ENCODE measurements at places on chromosomes 3 and 15.

DNA sequence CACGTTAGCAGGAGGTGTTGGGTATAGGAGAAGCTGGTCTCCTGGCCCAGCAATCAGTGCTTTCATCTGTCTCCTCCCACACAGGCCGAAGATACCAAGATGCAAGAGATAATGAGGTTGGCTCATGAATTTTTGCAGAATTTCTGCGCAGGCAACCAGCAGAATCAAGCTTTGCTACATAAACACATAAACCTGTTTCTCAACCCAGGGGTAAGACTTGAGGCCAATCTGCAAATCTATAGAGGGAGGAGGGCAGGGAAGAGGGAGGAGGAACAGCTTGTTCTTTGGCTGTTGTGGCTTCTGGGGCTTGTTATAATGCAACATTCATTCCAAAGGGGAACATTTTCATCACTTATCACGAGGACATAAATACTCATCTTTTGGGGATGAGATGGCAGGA, 195.3 kb downstream of the ITPR1 start:
- no peak for DNase-seq

GRCh38 chr3:149969110-149969939, 1.4 kb downstream of the PFN2 start:
- no peak for DNase-seq

DNA sequence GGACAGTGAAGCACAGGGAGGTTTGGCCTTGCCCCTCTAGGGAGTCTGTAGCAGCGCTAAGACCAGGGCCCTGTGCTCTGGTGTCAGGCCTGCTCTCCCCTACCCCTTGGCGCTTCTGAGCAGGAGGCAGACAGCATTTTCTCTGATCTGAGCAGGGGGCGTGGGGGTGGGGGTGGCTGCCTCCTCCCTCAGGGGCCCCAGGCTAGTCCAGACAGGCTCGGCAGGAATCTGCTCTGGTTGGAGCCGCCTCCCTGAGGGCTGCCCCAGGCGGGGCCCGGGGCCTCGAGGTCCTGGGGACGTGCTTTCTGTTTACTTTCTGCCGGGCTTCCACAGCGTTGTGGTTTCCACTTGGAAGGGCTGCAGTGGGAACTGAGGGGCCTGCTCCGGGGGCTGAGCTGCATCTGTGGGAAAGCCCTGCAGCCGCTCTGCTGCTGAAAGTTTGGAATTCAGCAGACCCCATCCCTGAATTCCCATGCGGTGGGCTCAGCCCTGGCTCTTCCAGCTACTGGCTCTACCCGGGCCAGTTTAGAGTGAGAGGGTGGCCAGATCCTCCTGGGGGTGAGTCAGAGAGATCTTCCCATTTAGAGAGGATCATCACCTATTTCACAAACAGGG, 105.4 kb downstream of the LINGO1 start:
- DNase-seq, result no peak

DNA sequence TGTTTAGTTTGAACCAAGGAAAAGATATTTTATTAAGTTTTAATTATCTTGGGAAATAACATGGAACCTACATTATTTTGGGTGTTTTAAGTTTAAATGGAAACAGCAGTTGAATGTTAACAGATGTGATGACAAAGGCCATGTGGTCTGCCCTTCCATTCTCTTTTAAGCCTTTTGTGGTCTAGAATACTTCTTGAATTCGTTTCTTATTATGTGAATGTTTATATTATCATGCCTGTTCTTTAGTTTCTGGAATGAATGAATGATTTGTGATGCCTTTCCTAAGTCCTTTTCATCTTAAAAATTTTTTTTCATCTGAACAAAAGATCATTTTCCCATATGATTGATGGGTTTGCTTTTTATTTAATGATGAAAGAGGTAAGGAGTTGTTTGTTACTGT, 44.6 kb downstream of the SNRK start:
- DNase-seq, result no peak

GRCh38 chr3:175980486-175981090, 1121.5 kb downstream of the NAALADL2 start:
- DNase-seq, result no peak

GRCh38 chr3:25448750-25449692, 21.0 kb downstream of the RARB start:
- no peak for DNase-seq
